Left renal pelvis (tissue), 4 donors: ENCODE measurements at places on chromosomes 13 and 19. TPM values are rescaled to one million over a fixed set of nuclear protein-coding genes. Genes with fewer than 3 reads are reported as not detected.

DNA sequence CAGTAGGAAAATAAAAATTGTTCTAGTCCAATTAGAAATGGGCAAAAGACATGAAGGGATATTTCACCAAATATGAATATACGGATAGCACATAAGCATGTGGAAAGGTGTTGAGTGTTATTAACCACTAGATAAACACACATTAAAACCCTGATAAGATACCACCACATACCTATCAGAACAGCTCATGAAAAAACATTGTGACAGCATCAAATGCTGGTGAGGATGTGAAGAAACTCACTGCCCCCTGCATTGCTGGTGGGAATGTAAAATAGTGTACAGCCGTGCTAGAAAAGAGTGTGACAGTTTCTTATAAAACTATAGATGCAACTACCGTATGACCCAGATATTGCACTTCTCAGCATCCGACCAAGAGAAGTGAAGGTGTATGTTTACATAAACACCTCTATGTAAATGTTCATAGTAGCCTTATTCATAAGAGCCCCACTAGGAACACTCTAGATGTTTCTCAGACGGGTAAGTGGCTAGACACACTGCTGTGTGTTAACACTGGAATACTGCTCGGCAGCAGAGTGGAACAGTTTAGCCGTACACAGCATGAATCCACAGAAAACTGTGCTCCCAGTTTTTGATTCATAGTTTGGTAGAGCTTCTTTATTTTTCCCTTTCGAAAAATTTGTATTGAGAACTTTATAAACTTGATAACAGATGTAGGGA is 321.1 kb downstream of the MYO16 start:
- DNase-seq: no peak

DNA sequence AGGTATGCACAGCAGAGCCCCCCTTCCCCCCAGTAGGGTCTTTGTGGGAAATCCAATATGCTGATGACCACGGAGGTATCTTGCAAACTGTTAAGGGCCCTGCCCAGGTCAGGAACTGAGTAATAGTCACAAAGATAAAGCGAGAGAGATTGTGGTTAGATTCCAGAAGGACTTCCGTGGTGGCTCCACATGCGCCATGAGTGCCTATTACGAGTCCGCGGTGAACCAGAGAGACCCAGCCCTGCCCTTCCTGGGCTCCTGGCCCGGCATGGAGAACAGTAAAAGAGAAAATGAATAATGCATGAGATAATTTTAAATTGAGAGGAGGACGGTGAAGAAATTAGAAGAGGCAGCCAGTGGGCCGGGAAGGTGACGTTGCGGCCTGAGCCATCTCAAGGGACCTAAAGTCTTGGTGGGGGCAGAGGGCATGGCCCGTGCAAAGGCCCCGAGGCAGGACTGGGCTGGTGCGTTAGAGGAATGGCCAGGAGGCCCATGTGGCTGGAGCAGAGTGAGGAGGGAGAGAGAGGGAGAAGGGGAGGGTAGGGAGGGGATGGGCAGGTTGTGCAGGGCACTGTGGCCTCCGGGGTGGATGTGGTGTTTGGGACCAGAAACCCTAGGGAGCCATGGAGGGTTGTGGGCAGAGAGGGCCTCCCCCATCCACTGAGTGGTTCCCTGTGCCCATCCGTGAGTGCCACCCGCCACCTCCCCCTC is 46.6 kb upstream of the NFIC start:
- DNase-seq: no peak

DNA sequence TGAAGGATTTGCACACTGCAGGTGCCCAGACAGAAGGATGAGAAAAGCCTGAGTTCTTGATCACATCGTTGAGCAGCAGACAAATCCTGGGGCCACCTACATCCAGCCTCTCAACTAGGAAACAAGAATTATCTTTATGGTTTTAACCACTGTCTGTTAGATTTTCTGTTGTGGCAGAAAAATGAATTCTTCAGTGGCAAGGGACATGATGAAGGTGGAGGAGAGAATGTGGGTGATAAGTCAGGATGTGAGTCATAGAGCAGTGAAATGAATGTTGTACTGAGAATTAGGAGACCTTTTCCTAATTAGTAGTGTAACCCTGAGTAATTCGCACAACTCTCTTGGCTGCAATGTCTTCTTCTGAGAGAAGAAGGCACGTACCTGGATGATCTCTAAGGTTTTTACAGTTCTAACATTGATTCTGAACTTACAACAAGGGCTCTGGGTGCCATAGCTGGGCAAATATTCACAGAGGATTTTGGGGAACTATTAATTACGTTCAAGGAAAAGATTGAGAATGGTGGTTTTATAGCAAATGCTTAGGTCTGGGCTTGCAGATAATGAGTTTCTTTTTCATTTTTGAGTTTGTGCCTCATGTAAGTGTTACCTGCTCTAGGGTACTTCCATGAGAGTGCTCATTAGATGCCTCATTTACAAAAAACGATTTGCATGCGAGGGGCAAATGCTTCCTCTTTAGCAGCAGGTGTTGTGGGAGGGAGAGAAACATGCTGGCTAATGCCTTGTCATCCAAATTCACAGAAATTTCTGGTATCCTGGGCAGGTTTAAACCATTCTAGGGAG is 111.0 kb upstream of the KL start:
- no peak for DNase-seq

- no peak for DNase-seq
Observed at GRCh38 chr19:27843861-27844260, 1369.1 kb downstream of the UQCRFS1 start.

GRCh38 chr13:31413516-31413915 is 213.7 kb downstream of the B3GLCT start:
- DNase-seq: no peak

DNA sequence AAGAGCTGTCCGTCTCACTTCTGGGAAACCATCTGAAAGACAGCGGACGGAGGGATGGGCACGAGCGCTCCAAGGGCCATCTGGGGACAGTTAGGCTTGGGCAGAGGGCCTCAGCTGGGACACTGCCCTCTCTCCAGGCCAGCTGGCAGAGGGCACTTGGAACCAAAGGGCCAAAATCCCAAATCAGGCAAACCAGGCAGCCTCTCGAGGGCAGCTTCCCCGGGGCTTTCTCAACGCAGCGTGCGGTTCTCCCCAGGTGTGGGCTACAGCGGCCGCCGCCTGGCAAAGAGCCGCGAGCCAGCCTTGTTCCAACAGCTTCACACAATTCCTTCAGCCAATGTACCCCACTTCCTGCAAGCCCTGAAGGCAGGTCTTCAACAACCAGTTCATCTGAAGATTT is 5.0 kb downstream of the MLLT1 start:
- no peak for DNase-seq

DNA sequence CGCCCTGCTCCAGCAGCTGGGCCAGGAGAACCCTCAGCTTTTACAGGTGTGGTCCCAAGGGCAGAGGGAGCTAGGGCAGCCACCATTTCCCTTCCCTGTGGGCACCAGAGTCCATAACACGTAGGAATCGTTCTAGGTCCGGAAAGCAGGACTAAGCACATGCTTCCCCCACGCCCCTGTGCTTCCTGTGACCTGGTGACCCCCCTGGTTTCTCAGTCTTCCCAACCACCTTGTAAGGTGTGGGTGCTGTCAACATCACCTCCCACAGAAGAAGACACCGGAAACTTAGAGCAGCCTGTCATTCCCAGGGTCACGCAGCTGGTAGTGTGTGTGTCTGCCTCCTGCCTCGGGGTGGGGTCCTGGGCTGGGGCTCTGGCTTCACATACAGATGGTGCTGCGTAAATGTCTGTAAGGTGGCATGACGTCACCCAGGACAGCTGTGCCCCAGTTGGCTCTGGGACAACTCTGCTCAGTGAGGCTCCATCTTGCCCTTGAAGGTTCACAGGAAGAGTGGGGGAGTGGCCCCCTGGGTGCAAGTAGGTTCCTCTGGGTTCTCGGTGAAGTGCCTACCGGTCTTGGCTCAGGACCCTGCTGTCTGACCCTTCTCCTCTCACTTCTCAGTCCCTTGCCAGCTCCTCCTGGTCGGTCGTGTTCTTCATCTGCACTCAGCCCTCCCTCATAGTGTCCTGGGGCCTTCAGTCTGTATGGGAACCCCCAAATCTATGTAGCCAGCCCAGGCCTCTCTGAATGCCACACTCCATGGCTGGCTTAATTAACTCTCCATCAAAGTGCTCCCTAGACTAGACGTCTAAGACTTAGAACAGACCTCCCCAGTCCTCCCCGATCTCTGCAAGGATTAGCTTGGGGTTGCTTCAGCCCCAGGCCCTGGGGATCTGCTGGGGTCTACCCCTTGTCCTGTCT is 4.0 kb downstream of the RAD23A start:
- no peak for DNase-seq

The COX7A1 gene
- 22.8 TPM for polyA plus RNA-seq
